ENCODE measurements at places on chromosomes 6 and 20. TPM values are rescaled to one million over a fixed set of nuclear protein-coding genes. Genes with fewer than 3 reads are reported as not detected.

DNA sequence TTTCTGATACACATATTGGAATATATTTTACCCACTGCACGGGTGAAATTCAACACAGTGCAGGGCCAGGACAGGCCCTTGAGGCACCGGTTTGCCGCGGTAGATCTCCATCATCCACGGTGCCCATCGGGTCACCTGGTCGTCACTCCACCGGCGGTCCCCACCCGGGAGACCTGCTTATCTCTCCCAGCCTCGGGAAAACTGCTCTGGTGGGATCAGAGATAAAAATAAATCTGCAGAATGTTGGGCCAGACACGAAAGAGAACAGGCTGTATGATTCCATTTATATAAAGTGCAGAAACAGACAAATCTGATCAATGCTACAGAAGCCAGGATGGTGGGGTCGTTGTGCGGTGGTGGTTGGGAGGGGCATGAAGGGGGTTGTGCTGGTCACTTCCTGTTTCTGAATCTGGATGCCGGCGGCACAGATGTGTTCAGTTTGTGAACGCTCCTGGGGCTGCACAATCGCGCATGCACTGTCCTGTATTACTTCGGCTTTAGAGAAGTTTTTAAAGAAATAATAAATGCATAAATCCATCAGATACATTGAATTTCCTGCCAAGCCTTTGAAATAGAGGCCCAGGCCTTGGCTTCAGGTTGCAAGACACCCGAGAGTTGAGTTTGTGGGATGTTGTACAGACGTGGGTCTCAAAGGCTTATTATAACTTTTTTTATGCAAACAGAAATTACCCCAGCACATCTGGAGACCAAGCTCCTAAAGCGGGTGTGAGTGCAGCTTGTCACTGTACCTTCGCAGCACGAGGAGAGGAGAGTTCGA, 54.3 kb downstream of the ANKRD60 start:
- H3K4me1 ChIP-seq: peaks cover 1% of the 10 kb centered on the region
- peak overlapping the region; percentile 65 for H3K27ac ChIP-seq
- DNase-seq: no peak
- H3K27me3 ChIP-seq: no peaks in the 10 kb centered on the region
- H3K36me3 ChIP-seq: no peaks in the 10 kb centered on the region

The NKAIN4 gene
- 6.0 TPM for total RNA-seq

The RNF114 gene
- total RNA-seq: 472 TPM

DNA sequence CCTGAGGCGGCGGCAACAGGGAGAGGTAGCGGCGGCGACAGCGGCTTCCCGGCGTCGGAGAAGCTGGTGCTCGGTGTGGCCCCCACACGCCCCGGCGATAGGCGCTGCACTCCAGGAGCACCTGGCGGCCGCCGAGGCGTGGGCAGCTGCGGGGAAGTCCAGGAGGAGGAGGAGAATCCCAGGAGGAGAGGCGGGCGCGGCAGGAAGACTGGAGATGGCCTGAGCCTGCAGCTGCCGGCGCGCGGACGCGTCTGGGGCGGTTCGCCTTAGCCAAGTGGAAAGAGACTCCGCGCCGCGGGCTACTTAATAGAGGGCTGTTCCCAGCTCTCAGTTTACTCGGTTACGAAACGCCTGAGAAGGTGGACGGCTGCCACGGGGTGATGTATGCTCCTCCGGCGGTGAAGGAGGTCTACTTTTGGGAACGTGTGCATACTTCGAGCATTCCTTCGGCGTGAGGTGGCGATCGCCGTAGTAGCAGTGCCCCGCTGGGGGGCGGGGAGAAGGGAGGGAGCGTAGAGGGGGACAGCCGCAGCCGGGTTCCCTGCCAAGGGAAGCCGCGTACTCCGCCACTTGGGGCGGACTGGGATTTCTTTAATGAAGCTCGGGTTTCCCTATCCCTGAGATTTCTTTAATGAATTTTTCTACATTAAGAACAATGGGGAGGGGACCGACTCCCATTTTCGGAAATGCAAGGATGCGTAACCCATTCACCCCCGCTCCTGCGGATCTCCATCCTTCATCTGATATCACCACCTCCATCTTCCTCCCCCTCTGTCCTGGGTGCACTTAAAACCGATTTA, at the start of gene COL12A1:
Gene COL12A1 (minus strand): TSS at position 278 of the 800 bp plus-strand sequence. CDS start 3,261 bp downstream, outside the sequence.
- H3K4me3 ChIP-seq: peak within 1 kb of the TSS; percentile 71
- peaks cover 18% of the 10 kb centered on the region for H3K4me1 ChIP-seq
- peak within 1 kb of the TSS; percentile 28 for H3K27ac ChIP-seq
- DNase-seq: peak; percentile 83

DNA sequence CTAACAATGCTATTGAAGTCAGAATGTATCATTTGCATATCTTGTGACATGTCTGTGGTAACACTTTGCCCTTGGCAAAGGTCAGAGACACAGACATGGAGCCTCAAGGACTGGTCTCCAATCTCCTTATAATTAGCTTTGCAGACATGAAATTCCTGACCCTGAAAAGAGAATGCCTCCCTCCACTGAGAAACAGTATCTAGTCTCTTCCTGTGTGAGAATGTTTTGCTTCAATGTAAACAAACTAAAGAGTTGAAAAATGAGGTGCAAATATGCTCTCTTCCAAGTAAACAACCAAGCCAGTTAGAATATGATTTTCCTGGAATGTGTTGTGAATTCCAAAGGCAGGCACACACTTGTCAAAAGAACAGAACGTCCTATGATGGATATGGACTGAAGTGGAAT, 407.1 kb upstream of the MARCKS start:
- no peaks in the 10 kb centered on the region for H3K4me1 ChIP-seq
- H3K4me3 ChIP-seq: no peak overlapping the region
- H3K36me3 ChIP-seq: no peaks in the 10 kb centered on the region
- H3K27me3 ChIP-seq: no peaks in the 10 kb centered on the region

- H3K27ac ChIP-seq: no peak overlapping the region
- no peaks in the 10 kb centered on the region for H3K36me3 ChIP-seq
- no peak overlapping the region for H3K4me3 ChIP-seq
These were observed 41.0 kb downstream of the HFE start for GRCh38 chr6:26128013-26128771.

The XPO5 gene
- 65.8 TPM for total RNA-seq

DNA sequence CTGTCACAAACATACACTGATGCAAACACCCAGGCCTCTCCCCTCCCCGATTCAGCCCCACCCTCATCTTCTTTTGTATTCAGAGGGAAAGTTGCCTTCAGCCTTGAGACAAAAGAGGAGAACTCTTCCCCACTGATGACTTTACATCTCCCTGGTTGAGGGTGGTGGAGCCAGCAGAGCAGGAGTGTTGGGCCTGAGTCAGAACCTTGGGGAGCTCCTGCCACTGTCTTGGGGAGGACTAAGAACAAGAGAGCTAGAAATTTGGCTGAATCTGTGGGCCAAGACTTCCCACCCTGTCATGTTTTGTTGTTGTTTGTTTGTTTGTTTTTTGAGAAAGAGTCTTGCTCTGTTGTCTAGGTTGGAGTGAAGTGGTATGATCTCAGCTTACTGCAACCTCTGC, 89.1 kb downstream of the MDGA1 start:
- no peaks in the 10 kb centered on the region for H3K4me1 ChIP-seq
- H3K36me3 ChIP-seq: no peaks in the 10 kb centered on the region
- H3K27me3 ChIP-seq: no peaks in the 10 kb centered on the region
- H3K27ac ChIP-seq: no peak overlapping the region
- H3K4me3 ChIP-seq: no peak overlapping the region
- no peak for DNase-seq

DNA sequence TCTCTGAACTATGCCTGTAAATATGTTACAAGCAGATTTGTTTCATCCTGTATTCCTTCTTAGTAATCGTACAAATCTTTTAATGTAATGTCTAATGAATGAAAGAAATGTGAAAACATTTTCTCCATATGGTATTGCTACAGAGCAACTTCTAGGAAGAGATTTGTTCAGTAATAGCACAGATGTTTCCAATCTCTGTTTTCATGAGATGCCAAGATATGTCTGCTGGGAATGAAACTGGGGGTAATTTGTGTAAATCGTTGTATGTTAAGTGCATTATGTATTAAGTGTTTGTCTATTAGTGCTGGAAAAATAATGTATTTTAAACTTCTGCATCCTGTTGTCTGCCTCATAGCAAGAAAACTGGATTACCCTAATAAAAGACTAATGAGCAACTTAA, 722.2 kb upstream of the EYS start:
- DNase-seq: no peak
- H3K4me1 ChIP-seq: no peaks in the 10 kb centered on the region
- no peaks in the 10 kb centered on the region for H3K27me3 ChIP-seq

GRCh38 chr6:159695984-159696383, 2.9 kb upstream of the SOD2 start:
- H3K4me1 ChIP-seq: peaks cover 9% of the 10 kb centered on the region
- no peaks in the 10 kb centered on the region for H3K27me3 ChIP-seq
- H3K36me3 ChIP-seq: no peaks in the 10 kb centered on the region
- no peak overlapping the region for H3K4me3 ChIP-seq

Data from testis (tissue), 5 donors.